NCI-H1930 (cell line): ENCODE measurements at places on chromosomes 1 and 21.

- no peak for DNase-seq
These were observed 50.8 kb downstream of the PAX7 start for GRCh38 chr1:18681423-18681835.

GRCh38 chr1:94236013-94236491, 1.3 kb downstream of the ARHGAP29 start:
- no peak for DNase-seq

DNA sequence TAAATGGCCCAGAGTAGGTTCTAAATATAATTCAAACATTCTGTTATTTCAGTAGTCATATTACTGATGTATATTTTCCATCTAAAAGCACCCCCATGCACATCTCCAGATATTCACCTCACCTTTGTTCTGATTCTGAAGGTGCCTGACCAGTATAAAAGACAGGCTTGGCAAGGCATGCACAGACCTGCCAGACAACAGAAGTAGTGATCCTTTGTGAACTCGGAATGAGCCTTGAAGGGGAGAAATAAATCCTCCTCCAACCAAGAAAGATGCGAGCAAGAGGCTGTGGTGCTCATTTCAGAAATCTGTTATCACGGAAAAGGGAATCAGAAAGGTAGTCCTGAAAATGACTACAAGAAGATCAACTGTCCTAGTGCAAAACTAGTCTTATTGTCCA, 287.3 kb downstream of the VAV3 start:
- no peak for DNase-seq

- DNase-seq, result no peak
These were observed 6.8 kb upstream of the PUM1 start for GRCh38 chr1:31072304-31072746.

GRCh38 chr1:45979778-45980176, 152.7 kb downstream of the PIK3R3 start:
- no peak for DNase-seq
